Activated naive CD4-positive, alpha-beta T cell treated with Interleukin-2 at 50 U/mL for 16 hours (primary cell): ENCODE measurements at places on chromosomes 1 and 21.

DNA sequence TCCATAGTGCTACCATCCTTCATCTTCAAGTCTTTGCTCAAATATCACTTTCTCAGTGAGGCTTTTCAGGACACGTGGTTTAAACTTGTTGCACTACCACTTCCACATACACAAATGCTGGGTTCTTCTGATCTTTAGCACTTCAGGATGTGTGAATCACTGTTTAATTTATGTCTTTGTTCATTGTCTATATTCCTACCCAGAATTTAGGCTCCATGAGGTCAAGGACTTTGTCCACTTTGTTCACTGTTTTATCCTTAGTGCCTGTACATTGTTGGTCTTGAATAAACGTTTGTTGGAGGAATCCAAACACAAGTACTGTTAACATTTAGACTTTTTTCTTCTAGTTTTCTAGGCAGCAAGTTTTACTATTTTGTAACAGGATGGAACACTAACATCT, 42.6 kb upstream of the RALGPS2 start:
- DNase-seq = no peak

DNA sequence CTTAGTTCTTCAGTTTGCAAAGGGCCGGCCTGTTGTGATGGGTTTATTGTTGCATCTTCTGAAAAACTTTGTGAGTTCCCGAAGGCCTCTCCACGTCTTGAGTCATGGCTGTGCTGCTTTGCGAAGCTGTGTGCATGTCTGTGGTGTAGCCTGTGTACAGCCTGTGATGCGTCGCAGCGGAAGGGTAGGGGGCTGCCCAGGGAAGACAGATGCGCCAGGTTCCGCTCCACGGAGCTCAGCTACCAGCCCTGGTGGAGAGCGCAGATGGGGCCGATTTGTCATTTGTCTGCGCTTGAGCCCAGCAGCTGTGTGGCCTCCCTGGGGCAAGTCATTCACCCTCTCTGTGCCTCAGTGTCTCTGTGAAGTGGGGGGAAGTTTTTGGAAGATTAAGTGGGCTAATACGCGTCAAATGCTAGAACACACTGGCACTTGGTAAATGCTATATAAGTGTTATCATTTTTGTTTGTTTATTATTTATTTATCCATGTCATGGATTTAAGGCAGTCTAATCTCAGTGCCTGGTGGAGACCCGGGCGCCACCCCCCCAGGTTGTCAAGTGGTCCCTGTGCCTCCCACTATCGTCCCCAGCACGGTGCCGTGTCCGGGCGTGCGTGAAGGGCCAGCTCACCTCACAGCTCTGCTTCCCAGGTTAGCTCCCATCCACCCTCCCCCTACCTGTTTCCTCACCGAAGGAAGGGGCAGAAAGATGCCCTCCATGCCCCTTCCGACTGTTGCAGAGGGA, 8.4 kb downstream of the PDE9A start:
- no peak for DNase-seq

- no peak for DNase-seq
These were observed 219.5 kb downstream of the URB2 start for GRCh38 chr1:229845410-229846138.

DNA sequence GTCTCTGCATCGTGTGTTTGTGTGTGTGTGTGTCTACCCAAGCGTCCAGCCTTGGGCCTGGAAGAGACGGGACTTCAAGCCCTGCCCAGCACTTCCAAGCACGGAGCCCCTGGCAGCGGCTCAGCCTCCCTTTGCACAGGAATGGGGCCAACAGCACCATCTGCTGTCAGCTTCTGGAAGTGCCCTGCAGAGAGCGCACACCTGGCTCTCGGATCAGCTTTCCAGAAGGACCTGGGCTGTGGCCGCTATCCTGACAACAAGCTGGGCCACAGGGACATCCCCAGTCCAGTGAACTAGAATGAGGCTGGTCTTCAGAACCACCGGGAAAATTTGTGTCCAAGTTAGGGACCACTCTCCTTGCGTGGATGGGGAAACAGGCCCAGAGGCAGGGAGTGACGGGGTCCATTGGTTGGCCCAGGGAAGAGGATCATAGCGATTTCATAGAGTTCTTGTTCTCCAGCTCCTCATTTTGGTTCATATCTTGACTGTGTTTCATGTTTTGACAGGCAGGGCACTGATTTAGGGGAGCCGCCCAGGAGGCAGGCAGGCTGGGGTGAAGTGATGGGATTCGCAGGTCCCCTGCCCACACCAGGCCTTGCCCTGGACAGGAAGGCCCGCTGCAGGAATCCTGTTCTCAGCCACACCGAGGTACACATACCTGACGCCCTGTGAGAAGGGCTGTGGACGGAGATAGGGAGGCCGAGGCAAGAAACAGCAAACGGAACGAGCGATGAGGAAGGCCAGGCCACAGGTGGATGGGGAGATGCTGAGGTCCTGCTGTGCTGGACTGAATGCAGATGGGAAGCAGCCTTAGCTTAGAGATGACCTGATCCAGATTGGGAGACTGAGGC, 38.4 kb downstream of the TAS1R2 start:
- peak; percentile 49 for DNase-seq

GRCh38 chr1:101262630-101263348, 26.0 kb downstream of the S1PR1 start:
- DNase-seq = no peak
